ENCODE measurements at places on chromosomes 2 and 18.

DNA sequence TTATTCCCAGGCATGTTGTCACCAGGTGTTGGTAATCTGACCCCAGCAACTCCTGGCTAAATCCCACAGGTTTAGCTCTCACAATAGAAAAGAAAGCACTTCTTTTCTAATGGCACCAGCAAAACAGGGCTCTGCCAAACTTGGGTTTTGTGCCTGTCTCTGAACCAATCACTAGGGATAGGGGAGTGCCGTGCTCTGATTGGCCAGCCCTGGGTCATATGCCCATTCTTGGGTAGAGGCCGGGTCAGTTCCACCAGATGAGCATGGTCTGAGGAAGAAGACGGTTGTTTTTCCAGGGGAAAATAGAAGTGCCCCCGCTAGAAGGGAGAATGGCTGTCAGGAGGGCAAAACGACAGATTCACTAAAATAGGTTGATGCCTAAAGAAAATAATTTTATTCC lies 14.7 kb downstream of the CDK15 start:
- DNase-seq = no peak

DNA sequence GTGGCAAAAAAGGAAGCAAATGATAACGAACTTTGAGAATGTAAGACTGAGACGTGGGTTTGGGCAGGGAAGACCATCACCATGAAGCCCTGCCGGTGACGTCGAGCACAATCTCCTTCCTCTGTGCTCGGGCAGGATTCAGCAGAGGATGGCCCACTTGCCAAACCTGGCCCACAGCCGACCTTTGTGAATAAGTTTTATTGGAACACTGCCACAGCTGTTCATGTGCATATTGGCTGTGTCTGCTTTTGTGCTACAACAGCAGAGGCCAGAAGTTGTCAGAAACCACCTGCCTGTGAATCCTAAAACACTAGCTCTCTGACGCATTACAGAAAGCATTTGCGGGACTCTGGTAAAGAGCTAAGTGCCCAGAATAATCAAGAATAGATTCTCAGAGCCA lies 223.9 kb downstream of the MYT1L start:
- no peak for DNase-seq

DNA sequence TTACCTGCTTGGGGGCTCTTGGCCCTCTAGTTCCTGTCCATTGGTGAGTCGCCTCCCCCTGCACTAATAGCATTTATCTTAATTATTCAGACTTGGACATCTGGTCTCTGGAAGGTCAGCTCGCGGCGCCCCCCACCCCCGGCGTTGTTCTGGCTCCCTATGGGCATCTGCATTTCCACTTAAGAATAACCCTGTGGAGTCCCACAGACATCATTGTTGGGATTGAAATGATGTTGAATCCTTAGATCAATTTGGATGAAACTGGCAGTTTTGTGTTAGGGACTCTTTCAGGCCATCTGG lies 313.8 kb upstream of the HS6ST1 start:
- no peak for DNase-seq

DNA sequence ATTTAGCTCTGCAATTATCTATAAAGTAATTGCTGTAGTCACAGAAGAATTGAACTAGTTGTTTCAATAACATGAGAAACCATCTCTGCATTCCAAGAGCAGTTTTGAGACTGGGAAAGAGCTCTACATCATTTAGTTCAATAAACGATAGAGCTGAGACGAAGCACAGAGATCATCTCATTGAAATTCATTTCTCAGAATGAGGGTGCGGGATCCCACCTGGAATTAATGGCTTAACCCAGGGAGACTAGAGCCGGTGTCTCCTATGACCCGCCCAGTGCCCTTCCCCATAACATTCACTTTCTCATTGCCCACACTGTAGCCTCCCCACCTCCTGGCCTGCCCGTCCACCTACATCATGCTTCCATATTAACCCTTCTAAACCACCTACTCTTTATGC lies 8.8 kb downstream of the MYCN start:
- DNase-seq = no peak

DNA sequence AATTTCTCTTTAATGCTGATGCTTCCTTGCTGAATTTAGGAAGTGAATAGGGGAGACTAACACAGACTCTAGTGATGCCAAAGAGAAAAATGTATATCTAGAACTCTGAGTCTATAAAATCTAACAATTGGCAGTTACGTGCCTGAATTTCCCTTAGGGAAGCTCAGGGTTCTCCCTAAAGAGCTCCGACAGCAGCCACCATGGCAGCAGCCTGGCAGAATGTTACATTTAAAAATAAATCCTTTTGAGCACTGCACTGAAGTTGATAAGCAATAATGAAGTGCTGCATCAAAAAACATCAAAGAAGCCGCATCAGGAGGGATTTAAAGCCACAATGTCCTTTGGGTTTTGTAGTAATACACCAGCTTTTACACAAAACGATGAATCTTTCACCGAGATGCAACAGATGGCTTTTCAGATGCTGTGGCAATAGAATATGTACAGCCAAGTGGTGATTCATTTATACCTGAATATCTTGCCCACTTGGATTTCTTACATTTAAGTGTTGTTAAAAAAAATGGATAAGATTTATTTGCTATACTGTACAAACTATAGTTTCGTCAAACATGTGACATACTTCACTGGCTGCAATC lies 291.2 kb upstream of the SESTD1 start:
- DNase-seq = no peak

- DNase-seq = no peak
Measured at GRCh38 chr2:236161082-236161462, 7.1 kb downstream of the GBX2 start.

DNA sequence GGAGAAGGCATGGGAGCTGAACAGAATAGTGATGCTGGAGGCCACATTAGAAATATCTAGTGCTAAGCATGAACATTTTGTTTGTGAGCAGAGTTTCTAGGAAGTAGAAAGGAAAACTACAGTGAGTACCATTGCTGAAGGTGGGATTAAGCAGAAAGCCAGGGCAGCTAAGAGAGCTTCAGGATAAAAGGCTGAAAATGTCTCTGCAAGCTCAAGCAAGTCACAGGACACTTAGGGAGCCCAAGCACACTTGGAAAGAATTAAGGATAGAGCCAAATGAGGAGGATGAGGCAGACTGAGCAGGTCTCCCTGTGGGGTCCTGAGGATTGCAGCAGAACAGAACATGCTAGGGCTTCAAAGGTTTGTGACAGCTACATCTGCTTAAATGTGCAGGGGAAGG lies 80.6 kb upstream of the LYPD1 start:
- DNase-seq = no peak

DNA sequence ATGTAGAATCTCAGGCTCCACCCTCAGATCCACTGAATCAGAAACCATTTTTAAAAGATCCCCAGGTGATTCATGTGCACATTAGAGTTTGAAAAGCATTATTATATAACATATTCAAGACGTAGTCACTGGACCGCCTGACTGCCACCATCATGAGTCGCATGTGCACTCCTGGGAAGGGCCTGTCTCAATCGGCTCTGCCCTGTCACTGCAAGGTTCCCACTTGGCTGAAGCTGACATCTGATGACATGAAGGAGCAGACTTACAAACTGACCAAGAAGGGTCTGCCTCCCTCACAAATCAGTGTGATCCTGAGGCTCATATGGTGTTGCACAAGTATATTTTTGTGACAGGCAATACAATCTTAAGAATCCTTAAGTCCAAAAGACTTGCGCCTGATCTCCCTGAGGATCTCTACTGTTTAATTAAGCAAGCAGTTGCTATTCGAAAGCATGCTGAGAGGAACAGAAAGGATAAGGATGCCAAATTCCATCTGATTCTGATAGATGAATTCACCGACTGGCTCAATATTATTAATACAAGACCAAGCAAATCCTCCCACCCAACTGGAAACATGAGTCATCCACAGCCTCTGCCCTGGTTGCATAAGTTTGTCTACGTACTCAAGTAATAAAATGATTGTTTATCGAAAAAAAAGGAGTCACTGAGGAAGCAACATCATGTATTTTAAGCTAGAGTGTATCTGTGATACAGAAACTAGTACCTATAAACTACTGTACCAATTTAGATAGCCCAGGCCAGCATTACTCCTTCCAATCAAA lies 26.2 kb downstream of the ATAD2B start:
- no peak for DNase-seq

- DNase-seq = no peak
Measured at GRCh38 chr2:47269316-47270232, 114.5 kb upstream of the STPG4 start.
